ENCODE measurements at places on chromosomes 4 and X.
A peak's percentile ranks its signal among the peaks of the same experiment; 100 is the strongest.

DNA sequence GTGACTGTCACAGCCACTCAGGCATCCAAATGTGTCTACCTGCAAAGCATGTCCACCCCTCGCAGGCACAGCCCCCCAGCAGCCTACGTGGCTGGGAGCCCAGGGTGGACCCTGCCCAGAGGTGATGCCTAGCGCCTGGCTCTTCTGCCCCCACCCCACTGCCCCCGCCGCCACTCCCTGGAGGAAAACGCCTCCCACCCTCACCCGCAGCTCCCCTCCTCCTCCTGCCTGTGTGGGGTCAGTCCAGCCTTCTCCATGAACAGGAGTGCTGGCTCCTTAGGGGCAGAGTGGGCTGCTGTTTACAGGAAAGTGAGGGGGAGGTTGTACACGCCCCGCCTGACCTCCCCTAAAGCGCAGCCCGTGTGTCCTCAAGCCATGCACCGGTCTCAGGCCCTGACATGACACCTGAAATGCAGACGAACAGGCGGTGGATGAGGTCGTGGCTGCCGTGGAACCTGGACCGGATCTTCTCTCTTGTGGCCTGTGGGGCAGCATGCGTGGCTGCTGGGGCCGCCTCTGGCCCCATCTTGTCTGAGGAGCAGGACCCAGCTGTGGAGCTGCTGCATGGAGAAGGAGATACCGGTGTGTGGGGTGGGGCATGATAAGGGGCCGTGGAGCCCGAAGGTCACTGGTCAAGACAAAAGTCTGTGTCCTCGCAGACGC, 11.9 kb upstream of the MXD4 start:
- DNase-seq: no peak

GRCh38 chr4:56871371-56871866, 36.3 kb upstream of the REST start:
- peak; percentile 24 for DNase-seq

GRCh38 chr4:2042204-2042946, 16.8 kb upstream of the NAT8L start:
- peak; percentile 37 for DNase-seq

DNA sequence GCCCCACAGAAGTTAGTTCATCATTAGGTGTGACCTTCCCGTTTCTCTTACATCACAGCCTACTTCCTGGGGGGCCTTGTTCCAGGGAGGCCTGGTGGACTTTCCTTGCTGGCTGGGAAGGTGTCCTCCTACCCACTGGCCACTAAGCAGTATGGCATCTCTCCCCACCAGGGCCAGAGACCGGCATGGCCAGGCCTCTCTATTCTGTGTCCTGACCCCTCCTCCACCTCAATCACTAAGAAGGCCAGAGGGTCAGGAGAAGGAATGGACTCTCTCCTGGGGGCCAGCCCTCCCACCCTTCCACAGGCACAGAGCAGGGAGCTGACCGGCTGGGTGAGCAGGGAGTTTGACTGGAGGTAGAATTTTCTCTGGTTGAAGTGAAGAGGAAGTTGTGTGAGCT, 81.9 kb downstream of the PJA1 start:
- DNase-seq: no peak

- peak; percentile 88 for DNase-seq
Observed at GRCh38 chrX:47619486-47620302, at the start of gene SYN1. TSS of gene SYN1 (minus strand) at chrX:47619857. CDS start at chrX:47619728, 129 bp downstream.

DNA sequence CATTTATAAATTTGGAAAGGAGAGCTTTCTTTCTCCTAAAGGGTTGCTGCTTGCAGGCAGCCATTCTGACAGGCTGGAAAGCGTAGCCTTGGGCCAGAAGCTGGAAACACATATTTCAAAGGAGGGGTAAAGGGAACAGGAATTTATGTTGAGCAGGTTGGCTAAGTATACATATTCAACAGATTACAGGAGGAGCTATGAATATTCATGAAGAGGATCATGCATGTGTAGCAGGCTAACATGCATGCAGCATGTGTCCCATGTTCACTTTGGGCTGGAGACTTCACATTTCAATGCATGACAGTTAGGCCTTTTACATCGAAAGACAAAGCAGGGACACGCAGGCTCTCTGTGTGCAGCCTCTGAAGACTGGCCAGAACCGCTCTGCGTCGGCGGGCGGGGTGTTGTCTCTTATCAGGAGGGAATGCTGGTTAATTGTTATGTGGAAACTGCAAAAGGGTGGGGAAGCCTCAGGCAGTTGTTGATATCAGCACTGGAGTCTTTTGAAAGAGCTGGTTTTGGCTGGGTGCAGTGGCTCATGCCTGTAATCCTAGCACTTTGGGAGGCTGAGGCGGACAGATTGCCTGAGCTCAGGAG, 31.5 kb downstream of the CASP3 start:
- DNase-seq: no peak

GRCh38 chr4:17510582-17510981, 1.3 kb downstream of the QDPR start:
- no peak for DNase-seq

All from AG08395 (cell line).